CD4-positive, alpha-beta T cell treated with Interleukin-10 for 1 hour (primary cell): ENCODE measurements at places on chromosomes 1 and 21.

- DNase-seq = peak; percentile 71
Observed at GRCh38 chr1:11654137-11654938, at the start of the genes FBXO2 and FBXO44. Gene FBXO2 (minus strand): TSS chr1:11654429. CDS start chr1:11654340, 89 bp downstream. Gene FBXO44 (plus strand): TSS chr1:11654877. CDS start chr1:11655836, 959 bp downstream.

DNA sequence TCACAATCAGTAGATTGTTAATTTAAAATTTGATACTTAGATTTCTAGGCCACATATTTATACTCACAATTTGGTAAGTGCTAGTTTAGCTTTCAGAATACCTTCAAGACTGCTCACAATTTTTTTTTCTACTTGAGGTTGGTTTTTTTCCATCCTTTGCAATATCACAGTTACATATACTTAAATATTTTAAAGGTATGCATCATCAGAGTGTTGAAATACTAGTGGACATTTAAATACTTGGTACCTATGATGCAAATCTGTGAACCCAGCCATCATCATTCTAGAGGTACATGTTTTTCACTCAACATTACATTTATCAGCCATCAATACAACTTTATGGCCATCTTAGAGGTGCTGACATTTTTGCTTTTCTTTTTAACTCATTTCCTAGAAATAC, 6.2 kb upstream of the LRRC40 start:
- DNase-seq = no peak

DNA sequence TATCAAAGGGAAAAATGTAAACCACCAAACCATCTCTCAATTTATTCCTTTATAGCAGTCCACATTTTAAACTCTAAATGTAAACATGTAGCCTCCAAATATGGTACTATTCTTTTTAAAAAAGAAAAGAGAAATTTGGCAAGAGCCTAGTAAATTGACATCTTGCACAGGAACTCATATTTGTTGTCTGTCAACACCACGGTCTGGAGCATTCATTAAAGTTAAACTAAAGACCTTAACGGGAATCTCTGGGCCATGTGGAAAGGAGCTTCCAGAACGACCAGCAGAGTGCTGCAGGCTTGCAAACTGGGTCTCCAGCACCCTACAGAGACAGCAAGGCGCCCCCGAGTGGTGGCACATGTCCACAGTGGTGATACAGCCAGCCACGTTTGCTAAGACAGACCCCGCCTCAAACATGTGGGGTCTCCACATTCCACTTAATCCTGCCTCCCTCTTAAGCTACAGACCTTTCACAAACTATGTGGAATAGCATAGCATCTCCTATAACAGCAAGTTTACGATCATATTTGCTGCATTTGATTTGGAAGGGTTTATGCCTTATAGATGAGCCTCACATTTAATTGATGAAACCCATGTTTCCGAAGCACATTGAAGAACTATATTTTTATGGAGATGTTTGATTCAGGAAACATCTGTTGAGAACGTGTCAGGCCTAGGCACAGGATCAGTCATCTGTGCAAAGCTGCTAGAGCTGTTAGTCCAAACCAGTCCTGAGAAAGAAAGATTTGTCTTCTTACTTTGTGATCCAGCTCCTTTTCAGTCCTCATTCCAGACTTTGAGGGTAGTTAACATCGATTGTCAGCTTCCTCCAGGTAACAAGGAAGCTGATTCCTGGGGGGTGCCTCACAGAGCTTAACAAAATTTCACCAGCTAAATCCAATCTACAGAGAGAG, 96.4 kb upstream of the BACE2 start:
- no peak for DNase-seq

DNA sequence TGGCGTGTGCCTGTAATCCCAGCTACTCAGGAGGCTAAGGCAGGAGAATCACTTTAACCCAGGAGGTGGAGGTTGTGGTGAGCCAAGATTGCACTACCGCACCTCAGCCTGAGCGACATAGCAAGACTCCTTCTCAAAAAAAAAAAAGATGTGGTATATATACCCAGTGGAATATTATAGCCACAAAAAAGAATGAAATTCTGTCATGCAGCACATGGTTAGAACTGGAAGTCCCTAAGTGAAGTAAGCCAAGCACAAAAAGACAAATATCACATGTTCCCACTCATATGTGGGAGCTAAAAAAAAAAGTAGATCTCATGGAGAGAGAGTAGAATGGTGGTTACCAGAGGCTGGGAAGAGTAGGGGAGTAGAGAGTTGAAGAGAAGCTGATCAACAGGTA, 18.7 kb downstream of the PSMB4 start:
- no peak for DNase-seq

DNA sequence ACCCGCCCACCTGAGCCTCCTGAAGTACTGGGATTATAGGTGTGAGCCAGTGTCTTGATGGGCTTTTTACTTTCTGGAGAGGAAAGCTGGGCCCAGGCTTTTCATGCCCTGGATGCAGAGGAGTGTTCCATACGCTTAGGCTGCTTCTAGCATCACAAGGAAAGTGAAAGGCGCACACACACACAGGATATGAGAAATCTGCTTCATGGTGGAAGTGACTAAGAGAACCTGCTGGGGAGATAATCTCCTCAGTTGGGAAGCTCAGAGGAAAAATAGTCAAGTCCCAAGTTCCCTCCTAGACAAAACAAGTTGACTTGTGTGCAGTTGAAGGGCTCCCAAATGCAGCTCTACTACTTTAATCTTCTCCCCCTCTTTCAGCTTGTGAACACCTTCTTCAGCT, 2.2 kb downstream of the NUDC start:
- DNase-seq = no peak

DNA sequence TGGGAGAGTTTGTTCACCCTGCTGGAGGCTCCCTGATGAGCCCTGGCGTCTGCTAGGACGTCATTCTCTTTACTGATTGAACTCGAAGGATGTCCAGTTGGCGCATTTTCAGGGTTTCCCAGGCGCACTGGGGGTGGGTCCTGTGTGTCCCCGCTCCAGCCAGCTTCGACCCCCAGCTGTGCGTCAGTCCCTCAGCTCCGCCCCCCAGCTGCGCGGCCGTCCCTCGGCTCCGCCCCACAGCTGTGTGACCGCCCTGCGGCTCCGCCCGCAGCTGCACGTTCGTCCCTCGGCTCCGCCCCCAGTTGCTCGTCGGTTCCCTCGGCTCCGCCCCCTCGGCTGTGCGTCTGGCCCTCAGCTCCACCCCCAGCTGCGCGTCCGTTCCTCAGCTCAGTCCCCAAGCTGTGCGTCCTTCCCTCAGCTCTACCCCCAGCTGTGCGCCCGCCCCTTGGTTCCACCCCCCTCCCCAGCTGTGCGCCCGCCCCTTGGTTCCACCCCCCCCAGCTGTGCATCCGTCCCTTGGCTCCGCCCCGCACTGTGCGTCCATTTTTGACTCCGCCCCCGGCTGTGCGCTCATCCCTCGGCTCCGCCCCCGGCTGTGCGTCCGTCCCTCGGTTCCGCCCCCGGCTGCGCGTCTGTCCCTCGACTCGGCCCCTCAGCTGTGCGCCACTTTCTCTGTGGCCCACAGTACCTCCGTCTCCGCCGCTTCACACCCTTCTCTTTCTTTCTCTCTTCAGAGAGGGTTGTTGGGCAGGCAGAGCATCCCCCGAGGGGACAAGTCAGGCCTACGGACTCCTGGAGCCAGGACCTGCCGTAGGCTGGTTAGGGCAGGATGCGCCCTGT, 61.3 kb downstream of the FAAP20 start:
- DNase-seq = peak; percentile 98

DNA sequence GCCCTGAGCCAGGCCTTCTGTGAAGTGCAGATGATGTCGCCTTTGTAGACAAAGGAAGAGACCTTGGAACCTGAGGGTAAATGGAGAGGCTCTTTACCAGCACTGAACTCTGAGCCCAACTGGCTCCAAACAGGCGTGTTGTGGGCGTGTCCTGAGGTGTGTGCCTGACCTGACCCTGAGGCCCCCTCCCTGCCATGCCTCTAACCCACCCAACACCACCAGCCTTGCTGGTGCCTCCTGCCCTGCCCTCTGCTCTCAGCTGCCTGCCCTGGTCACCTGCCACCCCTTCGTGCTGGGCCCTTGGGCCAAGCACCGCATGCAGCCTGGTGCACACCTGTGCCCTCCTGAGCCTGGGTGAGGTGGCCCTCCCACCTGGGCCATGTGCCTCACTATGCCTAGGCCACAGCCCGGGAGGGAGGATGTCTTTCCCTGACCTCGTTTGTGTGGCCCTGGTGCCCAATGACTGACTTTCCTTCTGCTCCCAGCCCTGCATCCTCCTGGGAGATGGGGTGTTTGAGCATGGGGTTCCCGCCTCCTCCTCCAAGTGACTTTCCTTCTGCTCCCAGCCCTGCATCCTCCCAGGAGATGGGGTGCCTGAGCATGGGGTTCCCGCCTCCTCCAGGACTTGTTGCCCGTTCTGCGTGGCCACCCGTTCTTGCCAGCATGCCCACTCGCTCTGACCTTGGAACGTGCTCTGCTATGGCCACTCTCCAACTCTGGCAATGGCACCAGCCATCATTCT, 157.0 kb downstream of the PCBP3 start:
- DNase-seq = no peak

DNA sequence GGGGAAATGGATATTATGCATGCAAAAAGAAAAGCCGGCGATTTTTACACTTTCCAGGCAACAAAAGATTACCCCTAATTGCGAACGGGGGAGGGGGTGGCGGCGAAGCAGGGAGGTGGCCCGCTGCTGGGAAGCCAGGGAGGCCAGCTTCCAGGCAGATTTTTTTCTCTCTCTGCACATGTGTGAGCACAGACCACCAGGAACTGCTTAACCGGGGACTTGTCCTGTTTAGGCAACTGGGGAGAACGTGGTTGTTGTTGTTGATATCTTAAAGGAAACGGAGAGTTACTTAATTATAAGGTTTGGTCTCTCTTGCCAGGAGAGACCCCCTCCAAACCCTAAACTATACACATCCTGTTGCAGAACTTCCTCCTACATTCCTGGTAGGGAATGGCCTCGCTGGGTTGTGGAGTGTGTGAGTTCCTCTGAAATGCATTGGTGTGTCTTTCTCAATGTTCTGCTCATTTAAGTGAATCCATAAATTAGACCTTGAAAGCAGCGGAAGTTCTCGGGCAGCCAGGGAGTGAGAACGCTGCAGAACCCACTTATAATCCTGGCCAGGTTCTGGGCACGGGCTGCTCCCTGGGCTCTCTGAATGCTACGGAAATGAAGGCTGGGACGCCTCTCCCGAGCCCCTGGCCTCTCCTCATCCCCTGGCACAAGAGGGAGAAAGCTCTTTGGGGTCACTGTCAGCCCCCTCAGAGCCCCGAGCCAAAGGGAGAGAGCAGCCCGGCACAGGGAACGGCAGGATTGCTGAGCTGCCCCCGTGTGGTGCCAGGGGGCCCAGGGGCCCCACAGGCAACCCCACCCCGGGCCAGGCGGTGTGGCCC, 250.0 kb downstream of the FOXD2 start:
- DNase-seq = no peak

DNA sequence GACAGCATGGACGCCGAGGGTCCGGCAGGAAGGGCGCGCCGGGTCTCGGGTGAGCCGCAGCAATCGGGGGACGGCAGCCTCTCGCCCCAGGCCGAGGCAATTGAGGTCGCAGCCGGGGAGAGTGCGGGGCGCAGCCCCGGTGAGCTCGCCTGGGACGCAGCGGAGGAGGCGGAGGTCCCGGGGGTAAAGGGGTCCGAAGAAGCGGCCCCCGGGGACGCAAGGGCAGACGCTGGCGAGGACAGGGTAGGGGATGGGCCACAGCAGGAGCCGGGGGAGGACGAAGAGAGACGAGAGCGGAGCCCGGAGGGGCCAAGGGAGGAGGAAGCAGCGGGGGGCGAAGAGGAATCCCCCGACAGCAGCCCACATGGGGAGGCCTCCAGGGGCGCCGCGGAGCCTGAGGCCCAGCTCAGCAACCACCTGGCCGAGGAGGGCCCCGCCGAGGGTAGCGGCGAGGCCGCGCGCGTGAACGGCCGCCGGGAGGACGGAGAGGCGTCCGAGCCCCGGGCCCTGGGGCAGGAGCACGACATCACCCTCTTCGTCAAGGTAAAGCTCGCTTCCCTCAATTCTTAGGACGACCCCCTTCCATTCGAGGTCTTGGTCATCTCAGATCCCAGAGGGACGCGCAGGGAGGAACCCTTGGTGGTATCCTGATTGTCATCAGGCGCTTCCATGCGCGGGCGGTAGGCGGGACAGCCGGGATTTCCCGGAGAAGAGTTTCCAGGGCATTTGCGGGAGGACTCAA, 1.6 kb downstream of the CLIC6 start:
- DNase-seq = no peak

GRCh38 chr1:159879977-159880376, 17.5 kb upstream of the VSIG8 start:
- DNase-seq = no peak

DNA sequence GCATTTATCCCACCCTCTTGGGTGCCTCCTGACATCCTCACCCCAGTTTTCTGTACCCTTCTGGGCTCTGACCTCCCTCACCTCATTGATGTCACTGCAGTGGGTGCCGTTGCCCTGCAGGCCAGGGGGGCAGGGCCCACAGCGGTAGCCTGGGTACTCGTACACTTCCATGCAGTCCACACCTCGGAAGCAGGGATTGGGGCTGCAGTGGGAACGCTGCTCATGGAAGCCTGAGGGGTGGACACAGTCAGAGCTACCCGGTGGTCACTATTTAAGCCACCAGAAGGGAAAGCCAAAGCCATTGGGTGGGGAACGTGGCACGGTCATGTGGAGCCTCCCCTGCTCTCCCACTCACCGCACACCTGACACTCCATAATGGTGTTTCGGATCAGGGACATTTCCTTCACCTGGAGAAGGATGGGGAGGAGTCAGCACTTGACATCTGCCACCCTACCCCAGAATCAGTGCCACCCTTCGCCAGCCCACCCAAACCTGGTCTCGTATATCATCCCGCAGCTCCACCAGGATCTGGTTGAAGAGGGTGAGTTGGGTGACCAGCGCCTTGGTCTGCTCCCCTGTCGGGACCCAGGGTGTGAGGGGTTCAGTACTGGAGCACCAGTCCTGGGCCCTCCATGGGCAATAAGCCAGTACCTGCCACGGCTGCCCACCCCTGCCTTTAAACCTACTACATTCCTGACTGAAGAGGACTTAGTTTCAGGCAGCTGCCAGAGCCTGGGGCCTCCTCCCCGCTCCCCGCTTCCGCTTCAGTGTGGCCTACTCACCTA, 4.8 kb downstream of the THBS3 start:
- no peak for DNase-seq

DNA sequence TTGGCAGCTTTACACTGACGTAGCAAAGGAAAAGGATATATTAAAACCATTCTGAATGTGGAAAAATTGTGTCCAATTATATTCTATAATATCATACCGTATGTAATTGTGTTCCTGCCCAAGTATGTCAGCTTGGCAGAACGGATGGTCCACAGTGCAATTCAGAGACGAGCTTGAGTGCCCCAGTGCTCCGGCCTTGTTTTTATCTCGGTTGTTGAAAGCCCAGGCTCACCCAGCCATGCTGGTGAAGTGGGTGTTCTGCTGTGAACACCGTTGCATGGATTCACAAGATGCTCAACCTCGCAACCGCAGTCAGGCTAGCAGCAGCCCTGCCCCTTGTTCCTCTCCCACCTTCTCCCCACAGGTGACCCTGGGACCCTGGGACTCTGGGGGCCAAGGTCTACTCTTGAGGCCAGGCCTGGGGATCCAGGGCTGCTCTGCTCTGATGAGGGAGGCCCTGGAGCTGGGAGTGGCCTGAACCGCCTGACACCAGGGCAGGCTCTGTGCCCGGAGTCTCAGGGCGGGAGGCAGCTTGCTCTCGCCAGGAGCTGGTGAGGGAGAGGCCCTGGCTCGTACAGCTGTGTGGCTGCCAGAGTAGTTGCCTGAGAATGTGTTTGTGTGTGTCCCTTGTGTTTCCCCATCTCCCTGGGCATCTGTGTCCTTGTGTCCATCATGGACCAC, 11.2 kb downstream of the PTPRF start:
- no peak for DNase-seq

GRCh38 chr1:203937678-203938330, 76.4 kb downstream of the SNRPE start:
- no peak for DNase-seq
